ENCODE measurements at places on chromosomes 6 and 20.

- peak; percentile 47 for DNase-seq
Measured at GRCh38 chr6:153210083-153210482, 79.0 kb upstream of the RGS17 start.

GRCh38 chr6:140445474-140446004 lies 1071.1 kb upstream of the CITED2 start:
- peak; percentile 70 for DNase-seq

DNA sequence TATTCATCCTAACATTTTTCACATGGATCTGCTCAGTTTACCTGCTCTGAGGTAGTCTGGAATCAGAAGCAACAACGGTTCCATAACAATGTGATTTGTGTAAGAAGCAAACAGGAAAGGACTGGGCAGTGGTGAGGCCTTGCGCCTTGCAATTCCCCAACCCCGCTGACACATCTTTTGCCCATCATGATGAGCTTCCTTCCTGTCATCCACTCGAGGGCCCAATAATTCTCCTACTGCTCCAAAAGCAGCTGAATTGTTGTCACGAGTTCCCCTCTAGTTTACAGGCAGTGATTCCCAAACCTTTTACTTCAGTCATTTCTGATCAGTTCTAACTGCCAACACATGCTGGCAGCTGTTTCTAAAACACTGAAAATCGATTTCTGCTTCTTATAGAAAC lies 22.9 kb downstream of the STX7 start:
- peak; percentile 66 for DNase-seq

DNA sequence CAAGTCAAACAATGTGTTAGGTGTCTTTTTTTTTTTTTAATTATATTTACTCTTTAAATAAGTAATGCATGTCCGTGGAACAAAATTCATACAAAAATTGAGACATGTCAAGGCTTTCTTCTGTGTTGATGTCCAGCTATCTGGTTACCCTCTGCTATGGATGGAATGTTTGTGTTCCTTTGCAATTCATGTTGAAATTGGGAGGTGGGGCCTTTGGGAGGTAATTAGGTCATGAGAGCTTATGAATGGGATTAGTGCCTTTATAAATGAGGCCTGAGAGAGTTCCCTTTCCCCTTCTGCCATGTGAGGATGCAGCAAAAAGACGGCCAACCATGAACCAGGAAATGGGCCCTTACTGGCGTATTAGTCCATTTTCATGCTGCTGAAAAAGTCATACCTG lies 83.1 kb upstream of the KCNG1 start:
- no peak for DNase-seq

GRCh38 chr6:113281431-113281830 lies 575.7 kb upstream of the MARCKS start:
- no peak for DNase-seq

DNA sequence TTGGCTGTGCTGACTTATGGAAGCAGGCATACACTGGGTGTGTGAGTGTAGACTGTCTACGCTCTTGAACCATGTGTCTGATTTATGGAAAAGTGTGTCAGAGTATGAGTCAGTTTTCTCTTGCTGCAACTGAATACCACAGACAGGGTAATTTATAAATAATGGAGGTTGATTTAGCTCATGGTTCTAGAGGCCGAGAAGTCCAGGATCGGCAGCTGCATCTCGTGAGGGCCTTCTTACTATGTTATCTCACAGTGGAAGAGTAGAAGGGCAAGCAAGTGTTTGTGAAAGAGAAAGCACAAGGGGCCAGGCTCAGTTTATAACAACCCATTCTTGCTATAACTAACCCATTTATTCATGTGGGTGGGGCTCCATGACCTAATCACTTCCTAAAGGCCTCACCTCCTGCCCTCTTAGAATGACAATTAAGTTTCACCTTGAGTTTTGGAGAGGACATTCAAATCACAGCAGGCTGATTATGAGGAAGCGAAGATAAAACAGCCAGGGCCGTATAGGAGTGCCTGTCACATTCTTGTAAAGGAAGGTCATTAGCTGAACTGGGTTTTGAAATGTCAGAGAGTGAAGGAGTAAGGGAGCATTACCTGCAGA lies 6.7 kb downstream of the GPR31 start:
- peak; percentile 18 for DNase-seq
